ENCODE measurements at places on chromosomes 3 and 15.

- DNase-seq = no peak
These were observed 35.8 kb downstream of the SCG5 start for GRCh38 chr15:32677238-32677750.

- DNase-seq = no peak
These were observed 32.1 kb downstream of the GRK7 start for GRCh38 chr3:141795276-141795675.

DNA sequence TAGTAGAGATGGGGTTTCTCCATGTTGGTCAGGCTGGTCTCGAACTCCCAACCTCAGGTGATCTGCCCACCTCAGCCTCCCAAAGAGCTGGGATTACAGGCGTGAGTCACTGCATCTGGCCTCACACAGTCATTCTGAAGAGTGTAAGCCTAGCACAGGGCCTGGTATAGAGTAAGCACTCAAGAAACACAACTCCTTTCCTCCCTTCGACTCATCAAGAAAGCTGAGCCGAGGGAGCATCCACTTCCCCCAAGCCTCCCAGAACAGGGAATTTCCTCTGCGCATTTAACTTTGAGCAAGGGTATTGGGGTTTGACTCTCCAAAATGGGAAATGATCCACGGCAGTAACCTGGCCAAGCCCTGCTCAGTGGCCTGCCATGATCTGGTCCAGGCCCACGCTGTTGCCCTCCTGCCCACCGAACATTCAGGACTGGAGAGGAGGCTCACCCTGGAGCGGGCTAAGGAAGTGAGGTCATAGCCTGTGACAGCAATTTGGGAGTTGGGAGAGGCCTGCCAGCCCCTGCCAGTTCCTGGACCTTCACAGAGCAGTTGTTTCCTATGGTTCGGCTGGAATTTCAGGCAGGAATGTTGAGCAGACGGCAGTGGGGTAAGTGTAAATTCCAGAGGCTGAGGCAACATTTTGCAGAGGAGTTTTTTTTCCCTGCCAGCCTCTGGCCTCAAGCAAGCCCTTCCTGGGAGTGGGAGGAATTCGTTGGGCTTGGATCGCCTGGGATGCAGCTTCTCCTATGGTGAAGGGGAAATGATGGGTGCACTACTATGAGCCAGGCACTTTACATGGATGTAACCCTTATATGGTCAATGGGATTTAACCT, 21.2 kb upstream of the SMAD3 start:
- no peak for DNase-seq

DNA sequence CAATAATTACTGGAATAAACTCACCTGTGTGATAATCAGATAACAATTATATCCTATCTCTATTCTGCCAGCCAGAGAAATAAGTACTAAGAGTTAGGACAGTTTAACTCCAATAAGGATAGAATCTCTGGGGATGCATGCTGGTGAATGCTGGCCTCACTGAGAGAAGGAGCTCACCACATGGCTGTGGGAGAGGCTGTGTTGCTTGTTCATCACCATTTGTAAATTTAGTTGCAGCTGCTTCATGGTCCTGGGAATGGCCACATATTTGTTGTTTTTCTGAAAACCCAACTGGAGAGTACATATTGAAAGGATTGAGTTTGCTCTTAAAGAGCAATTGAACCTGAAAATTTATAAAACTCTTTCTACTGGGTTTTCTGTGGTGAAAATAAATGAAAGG, 207.3 kb downstream of the NECTIN3 start:
- no peak for DNase-seq

- no peak for DNase-seq
These were observed 524.7 kb upstream of the MCTP2 start for GRCh38 chr15:93706495-93707292.

DNA sequence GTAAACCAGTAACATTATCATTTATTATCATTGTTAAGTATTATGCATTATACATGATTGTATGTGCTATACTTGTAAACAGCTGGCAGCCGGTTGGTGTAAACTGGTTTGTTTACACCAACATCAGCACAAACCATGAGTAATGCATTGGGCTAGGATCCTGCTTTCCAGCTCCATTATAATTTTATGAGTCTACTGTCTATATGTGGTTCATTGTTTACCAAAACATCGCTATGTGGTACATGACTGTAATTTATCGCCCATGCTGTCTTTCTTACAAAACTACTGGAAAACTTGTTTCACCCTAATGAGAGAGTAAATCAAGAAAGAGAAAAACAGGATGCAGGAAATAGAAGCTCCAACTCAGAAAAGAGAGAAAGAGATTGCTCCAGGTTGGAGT, 224.8 kb upstream of the CBLB start:
- no peak for DNase-seq

DNA sequence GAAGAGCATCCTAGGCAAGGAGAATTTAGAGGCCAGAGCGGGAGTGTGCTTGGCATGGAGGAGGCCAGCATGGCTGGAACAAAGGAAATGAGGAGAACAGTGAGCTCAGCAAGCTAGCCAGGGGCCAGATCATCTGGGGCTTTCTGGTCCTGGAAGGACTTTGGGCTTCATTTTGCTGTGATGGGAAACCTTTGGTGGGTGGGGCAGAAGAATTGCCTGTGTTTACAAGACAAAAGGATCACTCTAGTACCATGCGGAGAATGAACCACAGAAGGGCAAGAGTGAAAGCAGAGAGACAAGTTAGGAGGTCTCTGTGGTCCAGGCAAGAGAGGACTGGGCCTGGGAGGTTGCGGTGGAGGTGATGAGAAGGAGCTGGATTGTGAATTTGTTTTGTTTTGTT, 61.6 kb upstream of the FOXP1 start:
- DNase-seq = no peak

DNA sequence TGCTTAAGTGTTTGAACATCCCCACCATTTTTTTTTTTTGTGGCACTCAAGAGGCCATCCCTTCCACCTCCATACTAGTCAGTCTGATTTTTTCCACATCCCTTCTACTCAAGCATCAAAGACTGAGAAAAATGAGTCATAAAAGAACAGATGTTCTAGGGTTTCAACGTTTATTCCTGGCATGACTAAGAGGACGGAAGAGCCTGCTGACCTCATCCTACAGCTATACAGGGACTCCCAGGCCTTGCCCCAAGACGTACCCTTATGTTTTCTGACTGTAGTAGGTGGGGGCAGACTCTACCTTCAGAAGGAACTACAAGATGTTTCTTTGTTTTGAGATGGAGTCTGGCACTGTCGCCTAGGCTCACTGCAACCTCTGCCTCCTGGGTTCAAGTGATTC, 3.3 kb upstream of the ITPKA start:
- no peak for DNase-seq

GRCh38 chr15:82093774-82094211, 48.0 kb upstream of the MEX3B start:
- DNase-seq = no peak

- no peak for DNase-seq
These were observed 5.0 kb downstream of the JMJD7 start for GRCh38 chr15:41832875-41833274.

DNA sequence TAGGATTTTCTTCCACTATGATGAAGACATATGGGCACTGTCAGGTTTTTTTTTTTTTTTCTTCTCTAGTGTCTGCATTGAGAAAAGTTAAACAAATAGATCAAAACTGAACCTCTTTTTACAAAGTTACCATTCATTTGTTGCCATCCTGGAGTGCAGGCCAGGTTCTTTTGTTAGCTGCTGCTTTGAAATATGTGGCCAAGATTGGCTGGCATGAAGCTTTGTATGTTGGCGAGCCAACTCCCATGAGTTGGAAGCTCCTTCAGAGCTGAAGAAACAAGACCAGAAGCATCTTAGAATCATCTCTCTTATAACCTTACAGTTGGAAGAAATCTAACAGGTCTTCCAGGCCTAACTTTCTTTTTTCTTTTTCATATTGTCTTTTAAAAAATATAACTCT, 346.5 kb downstream of the THSD4 start:
- DNase-seq = no peak

- no peak for DNase-seq
These were observed 123.8 kb downstream of the C3orf70 start for GRCh38 chr3:185029086-185029485.

GRCh38 chr3:48503401-48504050, 448 bp downstream of the SHISA5 start:
- DNase-seq = no peak

DNA sequence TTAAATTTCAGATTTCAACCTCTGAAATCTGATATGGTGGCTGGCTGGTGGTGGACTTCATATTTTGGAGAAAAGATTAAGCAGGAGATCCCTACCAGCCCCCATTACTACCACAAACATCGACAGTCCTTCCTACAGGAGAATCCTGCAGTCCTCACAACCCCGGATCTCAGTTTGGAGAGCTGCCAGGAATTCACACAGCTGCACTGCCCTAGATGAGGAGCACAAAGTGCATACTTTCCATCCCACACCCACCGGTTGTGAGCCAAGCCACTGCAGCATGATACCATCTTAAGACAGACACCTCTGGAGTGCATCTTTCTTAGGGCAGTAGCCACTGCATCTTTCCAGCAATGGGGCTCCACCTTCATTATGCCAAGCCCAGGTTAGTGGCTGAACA, 185.5 kb upstream of the GPR149 start:
- DNase-seq = no peak

DNA sequence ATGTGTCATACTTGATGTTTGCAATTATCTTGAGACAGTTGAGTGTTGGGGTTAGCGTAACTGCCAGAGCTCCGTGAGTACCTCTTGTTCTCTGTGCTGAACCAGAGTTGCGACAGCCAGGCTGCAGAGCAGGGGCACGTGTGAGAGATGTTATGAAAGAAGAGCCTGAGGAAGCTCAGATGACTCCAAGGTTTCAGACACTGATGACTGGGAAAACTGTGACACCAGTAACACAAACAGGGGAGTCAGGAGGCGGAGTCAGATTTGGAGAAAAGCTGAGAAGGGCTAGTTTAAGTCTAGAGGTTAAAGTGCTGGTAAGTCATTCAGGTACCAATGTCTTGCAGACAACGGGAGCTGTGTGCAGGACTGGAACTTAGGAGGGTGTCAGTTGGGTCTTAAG, 45.0 kb downstream of the BLM start:
- DNase-seq = no peak

DNA sequence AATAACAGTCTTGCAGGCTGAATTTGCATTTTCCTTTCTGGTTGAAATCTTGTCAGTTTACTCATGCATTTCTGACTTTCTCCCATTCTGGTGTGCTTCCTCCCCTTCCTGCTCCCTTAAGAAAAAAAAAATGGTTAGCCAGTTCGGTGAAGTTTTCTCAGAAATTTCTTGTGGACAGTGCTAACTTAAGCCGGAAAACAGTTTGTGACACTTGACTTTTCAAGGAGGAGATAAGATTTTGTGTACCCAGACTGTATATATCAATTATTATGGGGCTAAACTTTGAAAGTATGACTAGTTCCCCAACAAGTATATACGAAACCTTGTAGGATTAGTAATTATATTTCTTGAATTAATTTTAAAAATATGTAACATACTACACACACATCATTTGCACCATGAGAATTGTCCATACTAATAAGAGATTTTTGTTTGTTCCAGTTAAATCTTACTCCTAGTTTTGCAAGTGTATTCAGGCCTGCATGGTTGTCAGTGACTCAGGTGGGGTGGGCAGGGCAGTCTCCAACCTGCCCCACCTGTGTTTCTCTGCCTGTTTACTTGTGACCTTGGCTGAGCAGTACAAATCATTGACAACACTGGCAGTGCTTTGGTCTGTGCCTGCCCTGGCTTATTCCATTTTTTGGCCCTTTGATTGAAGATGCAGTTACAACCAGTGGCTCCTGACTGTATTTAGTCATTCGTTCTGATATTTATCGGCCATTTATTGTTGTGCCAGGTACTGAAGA, 19.1 kb downstream of the UBE2E1 start:
- no peak for DNase-seq

- no peak for DNase-seq
These were observed 58.2 kb downstream of the SLC6A1 start for GRCh38 chr3:11050666-11051323.

DNA sequence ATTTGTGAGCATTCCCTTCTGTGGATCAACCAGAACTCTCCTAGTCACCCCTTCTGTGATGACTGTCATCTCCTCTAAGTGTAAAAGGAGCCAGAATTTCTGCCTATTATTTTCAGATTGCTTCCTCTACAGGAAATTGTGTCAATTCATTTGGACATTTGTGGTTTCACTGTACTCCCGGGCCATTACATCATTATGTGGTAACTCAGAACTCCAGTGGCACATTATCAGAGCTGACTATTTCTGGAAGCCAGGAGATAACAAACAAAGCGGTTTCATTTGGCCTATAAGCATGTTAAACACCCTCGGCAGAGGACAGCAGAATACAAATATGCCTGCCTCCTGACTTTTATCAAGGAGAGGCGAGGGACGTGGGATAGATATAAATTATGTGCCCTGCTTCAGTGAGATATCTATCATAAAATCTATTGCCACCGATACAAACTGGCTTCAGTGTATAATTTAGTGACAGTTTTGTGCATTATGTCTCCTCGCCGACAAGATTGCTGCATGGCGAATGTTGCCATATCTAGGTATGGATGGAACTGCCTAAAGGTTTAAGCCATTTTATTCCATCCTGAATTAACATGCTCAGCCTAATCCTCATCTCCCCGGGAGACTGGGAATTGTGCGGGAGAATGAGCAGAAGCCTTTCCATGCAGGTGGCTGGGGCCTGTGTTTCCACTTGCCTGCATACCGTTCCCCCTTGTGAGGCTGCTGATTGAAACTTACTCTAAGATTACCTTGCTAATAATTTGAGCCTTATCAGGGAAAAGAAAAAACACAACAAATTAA, 193.4 kb upstream of the SEMA6D start:
- no peak for DNase-seq

- DNase-seq = no peak
These were observed 982.9 kb downstream of the TUSC7 start for GRCh38 chr3:117692416-117692995.

- no peak for DNase-seq
These were observed 22.4 kb downstream of the CD86 start for GRCh38 chr3:122077293-122078234.

GRCh38 chr3:18591120-18591519, 166.0 kb upstream of the SATB1 start:
- DNase-seq = no peak

- DNase-seq = no peak
These were observed 39.4 kb upstream of the RASA2 start for GRCh38 chr3:141447383-141447782.

- no peak for DNase-seq
These were observed 221.5 kb upstream of the TBL1XR1 start for GRCh38 chr3:177418787-177419186.

DNA sequence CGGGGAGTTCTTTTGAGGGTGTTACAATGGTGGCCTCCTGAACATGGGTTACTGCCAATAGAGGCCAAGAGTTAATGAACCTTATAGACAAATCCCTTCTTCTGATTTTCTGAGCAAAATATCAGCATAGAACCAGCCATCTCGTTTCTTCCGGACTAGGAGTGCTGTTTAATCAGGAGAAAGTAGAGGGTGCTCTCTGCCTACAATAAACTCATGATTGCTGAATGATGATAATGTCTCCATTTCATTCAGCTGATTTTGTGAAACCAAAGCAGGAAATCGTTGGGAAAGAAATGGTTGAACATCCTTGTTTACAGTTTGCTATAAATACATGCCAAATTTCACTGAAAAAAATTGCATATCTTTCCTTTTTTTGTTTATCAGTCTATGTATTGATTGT, 142.8 kb upstream of the PLSCR5 start:
- DNase-seq = no peak

- DNase-seq = no peak
These were observed 75.0 kb downstream of the BFSP2 start for GRCh38 chr3:133474817-133475216.

GRCh38 chr3:112351823-112352222, 18.9 kb downstream of the CD200 start:
- no peak for DNase-seq

GRCh38 chr15:68833700-68834331, 13.1 kb upstream of the ANP32A start:
- DNase-seq = no peak
